Tibial artery (tissue), 4 donors: ENCODE measurements at places on chromosomes 5 and 9.

GRCh38 chr9:34337403-34337802 lies 8.0 kb downstream of the NUDT2 start:
- no peak for DNase-seq

GRCh38 chr9:114315723-114316363 lies 7.1 kb upstream of the ORM1 start:
- DNase-seq = peak; percentile 11

DNA sequence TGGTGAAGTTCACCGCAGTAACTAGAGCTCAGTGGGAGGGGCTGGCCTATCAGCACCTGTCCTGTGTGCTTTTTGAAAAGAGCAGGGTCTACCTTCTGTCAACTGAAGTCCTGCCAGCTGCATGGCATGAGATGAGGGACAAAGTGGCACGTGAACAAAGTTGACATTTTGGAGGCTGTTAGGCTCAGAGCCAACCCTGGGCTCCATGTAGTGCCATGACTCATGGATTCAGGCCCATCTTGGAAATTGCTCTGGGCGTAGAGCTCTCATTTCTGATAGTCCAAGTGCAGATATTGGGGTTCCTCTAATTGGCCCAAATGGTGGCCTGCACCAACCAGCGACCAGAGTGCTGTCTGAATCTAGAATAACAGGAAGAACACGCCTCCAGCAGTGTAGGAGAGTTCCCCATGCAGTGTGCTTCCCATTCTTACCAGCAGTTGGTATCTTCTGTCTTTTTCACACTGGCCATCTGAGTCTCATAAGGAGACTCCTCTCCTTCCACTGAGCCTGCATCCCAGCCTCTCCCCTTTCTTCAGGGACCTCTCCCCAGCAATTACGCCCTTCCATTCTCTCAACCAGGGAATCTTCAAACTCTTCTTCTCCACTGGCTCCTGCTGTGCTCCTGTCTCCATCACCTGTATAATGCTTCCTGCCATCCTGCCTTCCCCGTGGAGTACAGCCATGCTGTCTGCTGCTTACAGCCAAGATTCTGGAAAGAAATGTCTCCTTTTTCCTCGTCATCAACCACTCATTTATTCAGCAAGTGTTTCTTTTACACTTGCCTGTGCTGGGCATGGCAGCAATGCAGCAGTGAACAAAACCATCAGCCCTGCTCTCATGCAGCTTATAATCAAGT lies 30.4 kb downstream of the IRF1 start:
- DNase-seq = peak; percentile 65

- no peak for DNase-seq
Observed at GRCh38 chr9:120464176-120464886, 115.6 kb downstream of the CDK5RAP2 start.

DNA sequence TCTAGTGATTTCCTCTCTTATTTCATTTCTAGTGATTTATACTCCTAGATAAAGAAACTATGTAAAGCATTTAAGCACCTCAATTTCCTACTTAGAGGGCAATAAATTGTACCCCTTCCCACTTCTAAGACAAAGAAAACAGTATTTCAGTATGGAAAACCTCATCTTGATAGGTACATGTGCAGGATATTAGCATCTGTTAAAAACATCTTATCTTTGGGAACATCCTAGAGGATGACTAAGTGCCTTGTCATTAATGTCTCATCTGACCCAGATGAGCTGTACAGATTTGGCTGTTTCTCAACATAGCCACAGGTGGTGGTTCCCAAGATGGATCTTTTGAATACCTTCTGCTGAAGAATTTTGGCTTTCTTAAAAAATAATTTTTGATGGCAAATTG lies 5.7 kb downstream of the MEGF10 start:
- no peak for DNase-seq

DNA sequence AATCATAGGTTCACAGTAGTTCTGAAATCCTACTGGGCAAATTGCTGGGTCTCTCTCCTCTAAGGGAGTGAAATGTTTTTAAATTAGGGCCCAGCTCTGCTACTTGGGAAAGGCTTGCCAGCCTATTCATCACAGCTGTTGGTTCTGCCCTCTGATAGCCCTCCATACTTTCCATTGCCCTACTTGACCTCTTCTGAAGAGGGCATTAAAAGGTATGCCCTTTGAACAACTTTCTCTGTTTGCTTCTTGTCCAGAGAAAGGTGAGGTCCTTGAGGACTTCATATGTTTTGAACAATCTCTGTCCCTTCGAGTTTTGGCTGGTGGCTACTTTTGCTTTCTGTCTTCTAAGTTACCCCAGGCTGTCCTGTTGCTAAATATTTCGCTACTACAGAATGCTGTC lies 62.3 kb upstream of the JAK2 start:
- no peak for DNase-seq

DNA sequence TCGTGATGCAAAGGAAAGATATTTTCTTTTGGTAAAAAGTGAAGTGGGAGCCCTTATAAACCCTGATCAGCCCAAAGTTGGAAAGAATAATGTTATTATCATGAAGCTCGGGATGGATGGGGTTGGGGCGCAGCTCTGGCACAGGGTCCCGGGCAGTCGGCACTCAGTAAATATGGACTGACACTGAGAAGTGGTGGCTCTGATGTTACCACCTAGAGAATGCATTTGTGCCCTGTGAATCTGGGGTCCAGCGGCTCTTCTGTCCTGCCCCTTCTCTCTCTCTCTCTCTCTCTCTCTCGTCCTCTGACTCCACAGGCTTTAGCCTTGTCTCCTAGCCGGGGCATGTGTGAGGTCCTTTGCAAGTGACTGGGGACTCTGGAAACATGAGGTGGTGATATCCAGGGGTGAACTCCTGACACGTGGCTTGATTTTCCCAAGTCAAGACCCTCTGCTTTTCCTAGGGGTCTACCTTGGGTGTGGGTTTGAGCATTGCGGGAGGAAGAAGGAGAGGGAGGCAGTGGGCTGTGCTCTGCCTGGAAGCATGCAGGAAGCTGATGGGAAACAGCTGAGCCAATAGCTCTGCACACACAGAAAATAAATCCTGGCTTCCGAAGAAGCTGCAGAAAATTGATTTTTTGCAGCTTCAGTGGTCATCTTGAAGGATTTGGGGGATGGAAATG lies 162.7 kb downstream of the MACROH2A1 start:
- peak; percentile 20 for DNase-seq

DNA sequence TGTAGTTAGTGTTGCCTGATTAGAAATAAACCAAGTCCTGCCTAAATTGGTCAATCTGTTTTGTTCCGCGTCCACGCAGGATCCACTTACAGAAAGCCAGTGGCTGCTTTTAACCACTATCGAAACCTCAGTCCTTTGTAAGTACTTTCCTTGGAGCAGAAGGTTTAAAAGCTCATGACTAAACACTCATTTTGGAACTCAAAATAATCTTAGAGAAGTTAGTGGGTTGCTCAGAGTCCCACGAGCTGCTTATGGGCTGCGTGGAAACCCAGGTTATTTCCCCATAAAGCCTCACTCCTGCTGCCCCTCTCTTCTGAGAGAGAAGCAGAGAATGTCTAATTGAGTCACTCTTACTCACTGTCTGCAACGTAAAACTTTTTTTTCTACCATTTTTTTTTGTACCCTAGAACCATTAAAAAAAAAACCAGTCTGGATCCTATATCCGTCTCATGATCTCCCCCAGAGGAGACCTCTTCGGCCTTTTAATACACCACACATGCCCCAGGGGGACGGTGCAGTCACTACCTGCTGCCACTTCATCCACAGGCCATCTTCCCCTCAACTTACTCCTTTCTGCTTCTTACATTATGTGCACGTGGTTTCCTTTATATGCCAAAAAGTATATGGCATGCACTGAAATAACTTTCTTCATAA lies 7.6 kb downstream of the BASP1 start:
- no peak for DNase-seq

DNA sequence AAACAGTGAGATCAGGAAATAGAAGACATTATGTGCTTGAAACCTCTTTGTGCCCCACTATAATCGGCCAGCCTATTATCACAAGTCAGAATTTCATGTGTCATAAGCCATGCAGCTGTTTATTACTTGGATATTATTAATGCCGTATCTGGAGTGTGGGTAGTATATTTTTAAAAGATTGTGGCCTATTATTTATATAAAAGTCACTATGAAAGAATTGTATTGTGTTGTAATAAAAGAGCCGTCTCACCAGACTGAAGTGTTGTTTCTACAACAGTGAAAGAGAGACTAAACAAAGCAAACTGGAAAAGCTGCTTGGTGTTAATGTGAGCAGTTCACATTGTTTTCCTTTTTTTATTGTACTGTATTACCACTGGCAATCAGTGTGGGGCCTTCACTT lies 449.1 kb downstream of the PSAT1 start:
- no peak for DNase-seq

DNA sequence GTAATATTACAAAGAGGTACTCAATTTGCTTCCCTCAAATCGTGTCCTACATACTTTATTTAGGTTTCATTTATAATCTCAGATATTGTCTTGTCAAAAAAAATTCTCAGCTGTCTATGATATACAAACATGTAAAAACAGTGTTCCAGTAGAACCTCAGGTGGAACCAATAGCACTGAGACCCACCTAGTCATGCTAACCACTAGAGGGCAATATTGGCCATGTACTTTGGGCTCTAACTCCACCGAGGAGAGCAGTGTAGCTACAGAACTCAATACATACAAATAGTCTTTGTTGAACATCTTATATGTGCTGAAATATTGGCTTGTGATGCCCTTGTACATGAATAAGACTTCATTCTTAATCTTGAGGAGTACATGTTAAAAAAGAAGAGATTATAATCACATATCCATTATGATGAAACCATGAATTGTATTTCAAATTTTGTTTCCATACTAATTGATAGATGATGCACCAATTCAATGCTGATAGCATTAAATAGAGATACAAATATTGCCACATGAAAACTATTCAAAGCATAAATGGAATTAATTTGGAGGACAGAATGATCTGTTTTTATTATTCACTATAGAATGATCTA lies 71.2 kb upstream of the CNTLN start:
- no peak for DNase-seq

DNA sequence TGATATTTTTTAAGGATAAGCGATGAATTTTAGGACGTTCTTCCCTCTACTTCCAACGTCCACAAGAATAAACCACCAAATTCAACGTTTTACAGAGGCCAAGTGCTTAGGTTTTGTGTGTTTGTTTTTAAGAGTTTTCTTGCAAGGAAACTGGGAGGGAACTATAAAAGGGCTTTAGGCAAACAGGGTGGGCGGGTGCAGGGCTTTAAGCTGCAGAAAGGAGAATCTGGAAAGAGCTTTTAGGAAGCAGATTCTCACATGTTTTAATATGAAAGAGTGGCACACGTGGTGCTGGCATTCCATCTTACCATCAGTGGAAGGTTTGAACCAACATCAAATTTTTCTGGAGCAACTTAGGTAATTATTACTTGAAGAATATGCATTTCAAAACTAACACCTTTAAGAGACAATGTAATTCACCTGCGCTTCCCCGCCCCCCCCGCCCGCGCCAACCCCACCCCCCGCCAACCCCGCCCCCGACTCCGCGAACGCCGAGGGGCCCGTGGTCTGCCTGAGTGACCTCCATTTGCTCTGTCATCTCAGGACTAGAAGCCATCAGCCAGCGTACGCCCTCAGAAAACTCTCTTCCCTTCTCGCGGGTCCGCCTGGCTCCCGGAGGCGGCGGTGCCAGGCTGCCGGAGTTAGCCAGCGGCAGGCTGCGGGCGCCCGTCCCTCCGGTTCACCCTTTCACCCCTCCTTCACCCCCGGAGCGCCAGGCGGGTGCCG lies 911 bp upstream of the PIK3R1 start:
- peak; percentile 56 for DNase-seq

DNA sequence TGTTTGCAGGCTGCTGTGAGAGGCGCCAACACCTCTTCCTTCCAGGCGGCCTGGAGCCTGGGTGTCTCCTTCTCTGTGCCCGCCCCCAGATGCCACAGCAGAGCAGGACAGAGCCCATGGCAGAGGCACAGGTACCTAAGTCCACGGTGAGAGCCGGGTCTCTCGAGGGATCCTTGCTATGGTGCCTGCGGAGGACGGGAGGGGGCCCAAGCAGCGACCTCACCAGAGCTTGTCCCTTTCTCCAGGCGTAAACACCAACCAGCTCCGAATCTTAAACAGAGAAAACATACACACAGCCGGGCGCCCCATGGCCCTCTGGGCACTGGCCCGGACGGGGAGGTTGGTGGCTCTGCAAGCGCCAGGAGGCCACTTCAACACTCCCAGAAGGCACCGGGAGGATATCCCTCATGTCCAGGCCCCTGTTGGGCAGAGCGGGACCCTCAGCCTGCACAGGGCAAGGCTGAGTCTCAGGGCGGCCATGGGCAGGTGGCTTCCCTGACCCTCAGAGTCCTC lies 11.8 kb downstream of the CCDC187 start:
- no peak for DNase-seq

DNA sequence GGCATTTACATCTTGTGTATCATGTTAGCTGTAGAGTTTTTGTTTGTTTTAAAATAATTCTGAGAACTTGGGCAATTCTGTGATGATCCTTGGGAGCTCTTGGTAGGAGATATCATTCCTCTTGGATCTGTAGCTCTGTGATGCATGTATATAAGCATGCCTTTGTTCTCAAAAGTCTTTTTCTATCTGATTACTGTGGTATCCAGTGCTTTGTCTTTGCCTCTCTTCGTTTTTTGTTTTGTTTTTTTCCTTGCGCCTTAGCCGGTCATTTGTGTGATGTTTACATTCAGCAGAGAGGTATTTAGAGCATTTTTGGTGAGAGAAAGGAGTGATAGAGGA lies 110.0 kb downstream of the PAM start:
- no peak for DNase-seq

GRCh38 chr9:115133649-115134048 lies 15.7 kb upstream of the TNC start:
- no peak for DNase-seq
